Immature natural killer cell (primary cell): ENCODE measurements at places on chromosomes 5 and 9.

- H3K4me3 ChIP-seq = no peak overlapping the region
- no peaks in the 10 kb centered on the region for H3K36me3 ChIP-seq
- no peaks in the 10 kb centered on the region for H3K4me1 ChIP-seq
- no peaks in the 10 kb centered on the region for H3K27me3 ChIP-seq
- DNase-seq = no peak
- H3K27ac ChIP-seq = no peak overlapping the region
These were observed 498.8 kb downstream of the ARHGEF28 start for GRCh38 chr5:74124826-74125225.

DNA sequence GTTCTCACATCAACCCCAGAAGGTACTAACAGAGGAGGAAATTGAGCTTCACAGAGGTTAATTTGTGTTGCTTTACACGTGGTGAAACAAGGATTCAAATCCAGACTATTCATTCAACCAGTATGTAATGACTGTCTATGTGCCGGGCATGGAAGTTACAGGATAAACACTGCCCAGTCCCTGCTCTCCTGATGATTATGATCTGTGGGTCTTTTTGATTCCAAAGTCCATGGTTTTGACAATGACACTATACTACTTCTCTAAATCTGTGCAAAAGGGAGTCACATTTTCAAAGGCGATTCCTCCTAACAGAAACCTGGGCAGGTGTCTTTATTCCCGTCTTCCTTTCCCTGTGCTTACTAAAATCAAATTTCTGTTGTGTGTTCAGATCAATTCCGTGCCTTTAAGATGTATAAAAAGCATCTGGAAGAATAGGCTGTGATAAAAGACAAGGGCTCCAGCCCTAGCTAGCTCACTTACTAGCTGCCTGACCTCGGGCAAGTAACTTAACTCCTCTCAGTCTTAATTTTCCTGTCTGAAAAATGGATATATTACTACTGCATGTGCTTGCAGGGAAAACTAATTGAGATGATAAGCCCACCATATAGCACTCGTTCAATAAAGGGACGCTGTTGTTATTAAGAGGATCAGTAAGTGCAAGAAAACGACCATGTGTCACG, 970 bp upstream of the CREBRF start:
- no peak for DNase-seq
- peak overlapping the region; percentile 98 for H3K4me3 ChIP-seq
- peaks cover 25% of the 10 kb centered on the region for H3K4me1 ChIP-seq
- no peaks in the 10 kb centered on the region for H3K36me3 ChIP-seq

DNA sequence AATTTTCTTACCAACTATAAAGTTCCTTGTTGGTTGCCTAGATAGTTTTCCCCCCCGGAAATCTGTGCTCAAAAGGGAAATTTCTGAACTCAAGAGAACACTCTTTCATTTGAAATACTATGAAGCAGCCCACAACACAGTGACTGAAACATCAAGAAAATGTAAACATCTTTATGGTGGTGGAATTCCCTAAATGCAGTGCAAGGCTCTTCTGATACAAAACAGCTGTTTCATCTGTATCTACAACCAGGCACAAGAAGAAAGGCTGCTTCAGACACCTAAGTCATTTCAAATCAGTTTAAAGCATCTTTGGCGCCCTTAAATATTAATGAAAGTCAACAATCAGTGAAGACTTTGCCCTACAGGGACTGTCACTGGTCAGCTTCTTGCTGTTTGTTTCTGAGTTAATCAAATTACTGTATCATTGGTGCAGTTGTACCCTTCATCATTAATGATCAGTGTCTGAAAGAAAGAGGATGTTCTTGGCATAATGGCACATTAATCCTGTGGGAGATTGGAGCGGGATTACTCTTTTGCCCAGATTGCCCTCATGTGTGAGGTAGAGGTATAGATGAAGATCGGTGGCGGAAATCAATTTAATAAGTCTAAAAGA, 947.0 kb downstream of the NR2F1-AS1 start:
- no peaks in the 10 kb centered on the region for H3K27me3 ChIP-seq
- no peak overlapping the region for H3K4me3 ChIP-seq
- no peaks in the 10 kb centered on the region for H3K4me1 ChIP-seq
- no peaks in the 10 kb centered on the region for H3K36me3 ChIP-seq

GRCh38 chr5:145682197-145682899, 152.8 kb downstream of the PRELID2 start:
- H3K27ac ChIP-seq = no peak overlapping the region
- no peaks in the 10 kb centered on the region for H3K36me3 ChIP-seq
- no peak overlapping the region for H3K4me3 ChIP-seq
- H3K27me3 ChIP-seq = peaks cover 2% of the 10 kb centered on the region
- DNase-seq = no peak

GRCh38 chr9:8555762-8556500, 756.4 kb upstream of the DMAC1 start:
- no peaks in the 10 kb centered on the region for H3K4me1 ChIP-seq
- H3K4me3 ChIP-seq = no peak overlapping the region
- H3K27me3 ChIP-seq = peaks cover 4% of the 10 kb centered on the region
- H3K36me3 ChIP-seq = no peaks in the 10 kb centered on the region
- no peak for DNase-seq

GRCh38 chr5:8865266-8865665, 680.6 kb downstream of the SEMA5A start:
- H3K27me3 ChIP-seq = no peaks in the 10 kb centered on the region
- no peak overlapping the region for H3K27ac ChIP-seq
- H3K36me3 ChIP-seq = no peaks in the 10 kb centered on the region
- DNase-seq = no peak

DNA sequence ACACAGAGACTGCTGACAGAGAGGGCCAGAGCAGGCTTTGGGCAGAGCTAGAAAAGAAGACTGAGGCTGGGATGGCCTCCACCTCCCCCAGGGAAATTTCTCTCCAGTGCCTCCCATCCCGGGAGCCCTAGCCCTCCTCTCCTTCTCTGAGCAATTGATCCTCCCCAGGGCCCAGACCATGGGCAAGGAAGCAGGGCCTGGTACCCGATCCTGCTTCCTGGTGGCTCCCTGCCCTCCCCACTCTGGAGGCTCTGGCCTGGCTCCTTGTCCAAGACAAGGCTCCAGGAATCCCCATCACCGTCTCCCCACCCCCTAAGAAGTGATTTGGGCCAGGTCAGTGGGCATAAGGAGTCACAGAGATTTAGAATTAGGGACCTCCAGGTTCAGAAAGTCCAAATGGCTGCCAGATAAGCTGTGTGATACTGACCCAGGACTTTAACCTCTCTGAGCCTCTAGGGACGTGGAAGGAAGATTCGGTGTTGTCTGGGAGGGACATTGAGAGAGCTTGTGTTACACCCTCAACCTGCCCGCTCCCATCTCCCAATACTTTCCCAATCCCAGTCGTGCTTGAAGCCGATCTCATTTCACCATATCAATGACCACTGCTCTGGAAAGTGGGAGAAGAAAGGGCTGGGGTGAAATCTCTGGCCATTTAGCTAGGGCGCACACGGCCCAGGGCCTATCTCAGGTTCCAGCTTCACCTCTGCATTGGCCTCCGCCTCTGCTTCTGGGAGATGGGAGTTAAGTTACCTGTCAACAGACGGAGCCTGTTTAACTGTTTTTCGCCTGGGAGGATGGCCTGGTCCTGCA, 25.8 kb upstream of the KIF12 start:
- no peaks in the 10 kb centered on the region for H3K4me1 ChIP-seq
- peaks cover 3% of the 10 kb centered on the region for H3K36me3 ChIP-seq
- no peak for DNase-seq
- no peak overlapping the region for H3K27ac ChIP-seq
- no peak overlapping the region for H3K4me3 ChIP-seq

DNA sequence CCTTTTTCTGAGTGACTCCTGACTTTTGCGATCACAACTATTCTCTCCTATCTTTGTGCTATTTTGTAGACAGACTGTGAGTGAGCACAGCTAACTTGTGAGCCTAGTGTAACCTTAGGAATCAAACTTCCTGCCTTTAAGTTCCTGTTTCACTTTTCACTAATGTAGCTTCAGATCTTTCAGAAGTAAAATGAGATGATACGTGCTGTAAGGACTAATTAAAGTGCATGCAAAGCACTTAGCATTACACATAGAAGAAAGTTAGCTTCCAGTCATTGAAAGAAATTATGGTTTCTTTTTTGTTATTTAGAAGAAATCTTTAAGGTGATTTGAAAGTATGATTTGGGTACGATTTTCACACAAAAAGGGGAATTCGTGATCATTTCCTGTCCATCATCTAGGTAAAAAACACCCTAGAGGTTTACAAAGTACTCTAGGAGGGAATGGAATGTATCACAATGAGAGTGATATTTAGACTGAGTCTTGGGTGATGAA, 122.7 kb downstream of the ST8SIA4 start:
- peaks cover 26% of the 10 kb centered on the region for H3K4me1 ChIP-seq
- peak; percentile 10 for DNase-seq
- H3K27me3 ChIP-seq = no peaks in the 10 kb centered on the region

GRCh38 chr5:39761199-39761950, 336.6 kb upstream of the DAB2 start:
- DNase-seq = no peak
- peaks cover 5% of the 10 kb centered on the region for H3K27me3 ChIP-seq
- H3K4me3 ChIP-seq = no peak overlapping the region
- no peak overlapping the region for H3K27ac ChIP-seq
- H3K36me3 ChIP-seq = no peaks in the 10 kb centered on the region

GRCh38 chr5:157568720-157569119, 6.9 kb downstream of the ADAM19 start:
- H3K27ac ChIP-seq = no peak overlapping the region
- H3K27me3 ChIP-seq = no peaks in the 10 kb centered on the region
- peaks cover 3% of the 10 kb centered on the region for H3K36me3 ChIP-seq
- H3K4me3 ChIP-seq = no peak overlapping the region
- DNase-seq = no peak

GRCh38 chr5:165460911-165461310, 1955.5 kb downstream of the MAT2B start:
- no peaks in the 10 kb centered on the region for H3K27me3 ChIP-seq
- H3K27ac ChIP-seq = no peak overlapping the region
- no peaks in the 10 kb centered on the region for H3K4me1 ChIP-seq
- H3K4me3 ChIP-seq = no peak overlapping the region
- no peak for DNase-seq

DNA sequence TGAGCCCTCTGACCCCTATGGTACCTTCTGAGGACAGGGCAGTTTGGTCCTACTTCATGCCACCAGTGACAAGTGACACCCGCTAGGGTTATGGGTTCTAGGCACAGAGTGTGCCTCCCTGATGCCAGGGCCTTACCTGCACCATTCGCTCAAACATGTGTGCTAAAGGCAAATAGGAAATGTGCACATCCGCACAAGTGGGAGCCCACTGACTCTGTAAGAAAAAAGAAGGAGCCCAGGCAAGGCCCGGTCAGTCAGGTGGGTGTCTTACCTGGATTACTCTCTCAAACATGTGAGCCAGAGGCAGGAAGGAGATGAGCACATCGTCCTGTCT, 29.1 kb upstream of the MEIKIN start:
- no peaks in the 10 kb centered on the region for H3K36me3 ChIP-seq
- peaks cover 3% of the 10 kb centered on the region for H3K27me3 ChIP-seq
- peaks cover 8% of the 10 kb centered on the region for H3K4me1 ChIP-seq
- no peak overlapping the region for H3K27ac ChIP-seq
- DNase-seq = no peak

GRCh38 chr9:69594180-69594579, 78.0 kb downstream of the APBA1 start:
- no peak overlapping the region for H3K27ac ChIP-seq
- H3K27me3 ChIP-seq = peaks cover 2% of the 10 kb centered on the region
- no peaks in the 10 kb centered on the region for H3K36me3 ChIP-seq
- no peak for DNase-seq
- no peak overlapping the region for H3K4me3 ChIP-seq
- H3K4me1 ChIP-seq = no peaks in the 10 kb centered on the region

GRCh38 chr5:74257645-74258313, 382.7 kb downstream of the ENC1 start:
- DNase-seq = no peak
- H3K36me3 ChIP-seq = no peaks in the 10 kb centered on the region
- no peaks in the 10 kb centered on the region for H3K4me1 ChIP-seq
- no peak overlapping the region for H3K4me3 ChIP-seq
- no peaks in the 10 kb centered on the region for H3K27me3 ChIP-seq

DNA sequence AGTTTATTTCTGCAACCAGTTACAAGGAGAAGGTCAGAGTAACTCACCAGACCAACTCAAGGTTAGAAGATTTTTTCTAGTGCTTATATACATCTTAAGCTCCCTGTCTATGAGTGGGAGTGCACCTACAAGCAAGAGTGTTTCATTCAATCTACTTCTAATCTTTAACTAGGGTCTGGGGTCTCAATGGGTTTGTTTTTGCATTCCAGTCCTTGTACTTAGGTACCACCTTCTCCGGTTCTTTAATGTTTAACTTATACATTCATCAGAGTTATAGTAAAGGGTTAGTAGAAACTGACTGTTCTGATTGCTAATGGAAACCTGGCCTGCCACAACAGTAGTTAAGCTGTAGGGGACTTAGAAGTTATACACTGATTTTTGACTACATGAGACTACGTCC, 271.7 kb downstream of the HTR1A start:
- no peaks in the 10 kb centered on the region for H3K27me3 ChIP-seq
- no peak overlapping the region for H3K27ac ChIP-seq
- H3K4me3 ChIP-seq = no peak overlapping the region
- H3K4me1 ChIP-seq = no peaks in the 10 kb centered on the region
- no peak for DNase-seq

DNA sequence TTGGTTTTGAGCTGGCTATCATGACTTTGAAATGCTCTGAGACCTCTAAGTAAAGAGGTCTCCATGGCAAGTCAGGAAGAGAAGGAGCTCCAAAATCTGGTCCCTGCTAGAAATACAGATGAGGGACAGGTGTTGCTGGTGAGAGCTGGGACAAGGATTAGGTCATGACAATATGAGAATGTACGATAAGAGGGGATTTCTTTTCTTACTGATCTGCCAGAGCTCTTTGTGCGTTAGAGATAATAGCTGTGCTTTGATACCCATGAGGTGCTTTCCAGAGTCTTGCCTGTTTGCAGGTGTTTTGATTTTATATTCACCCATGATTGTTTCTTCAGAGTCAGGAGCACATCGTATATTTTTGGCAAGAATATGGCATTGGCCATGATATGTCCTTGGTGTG, 56.5 kb downstream of the ANKRD33B start:
- H3K4me3 ChIP-seq = no peak overlapping the region
- H3K27me3 ChIP-seq = peaks cover 6% of the 10 kb centered on the region
- H3K27ac ChIP-seq = no peak overlapping the region
- H3K4me1 ChIP-seq = no peaks in the 10 kb centered on the region

- H3K27me3 ChIP-seq = peaks cover 9% of the 10 kb centered on the region
- H3K36me3 ChIP-seq = no peaks in the 10 kb centered on the region
- no peak for DNase-seq
- H3K4me1 ChIP-seq = no peaks in the 10 kb centered on the region
- H3K27ac ChIP-seq = no peak overlapping the region
These were observed 95.9 kb downstream of the MACIR start for GRCh38 chr5:103354446-103354845.

- no peaks in the 10 kb centered on the region for H3K4me1 ChIP-seq
- H3K36me3 ChIP-seq = no peaks in the 10 kb centered on the region
- no peak overlapping the region for H3K4me3 ChIP-seq
- H3K27me3 ChIP-seq = no peaks in the 10 kb centered on the region
These were observed 2043.6 kb upstream of the C9orf72 start for GRCh38 chr9:29616844-29617243.
